ENCODE measurements at places on chromosomes 11 and 22.
A peak's percentile ranks its signal among the peaks of the same experiment; 100 is the strongest.

DNA sequence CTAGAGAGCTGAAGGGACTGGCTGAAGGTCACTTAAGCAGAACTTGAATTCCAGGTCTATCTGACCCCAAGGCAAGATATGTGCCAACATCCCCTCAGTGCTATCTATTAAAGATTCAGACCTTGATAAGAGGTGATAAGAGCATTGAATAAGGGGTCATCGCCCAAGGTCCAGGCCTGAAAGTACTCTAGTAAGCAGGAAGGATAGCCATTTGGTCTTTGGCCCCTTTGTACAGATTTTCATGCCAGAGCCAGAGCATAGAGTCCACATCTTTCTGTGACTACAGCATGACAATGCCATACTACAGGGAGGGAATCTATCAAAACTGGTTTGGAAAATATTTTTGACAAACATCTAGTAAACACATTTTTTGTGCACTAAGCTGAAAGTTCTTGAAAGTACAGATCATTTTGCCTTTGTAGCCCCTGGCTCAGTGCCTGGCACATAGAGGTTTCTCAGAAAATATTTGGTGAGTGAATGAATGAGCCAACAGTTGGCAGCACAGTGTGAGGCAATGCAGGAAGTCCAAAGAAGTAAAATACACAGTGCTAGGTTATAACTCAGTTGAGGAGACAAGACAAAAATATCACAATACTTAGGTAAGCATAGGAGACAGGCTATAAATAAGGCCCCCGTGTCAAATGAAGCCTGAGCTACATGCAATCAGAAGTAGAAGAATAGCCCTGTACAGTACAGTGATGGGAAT, 15.1 kb upstream of the RRAS2 start:
- no peak for DNase-seq

GRCh38 chr11:118438314-118438931, 2.1 kb downstream of the KMT2A start:
- peak; percentile 85 for DNase-seq

DNA sequence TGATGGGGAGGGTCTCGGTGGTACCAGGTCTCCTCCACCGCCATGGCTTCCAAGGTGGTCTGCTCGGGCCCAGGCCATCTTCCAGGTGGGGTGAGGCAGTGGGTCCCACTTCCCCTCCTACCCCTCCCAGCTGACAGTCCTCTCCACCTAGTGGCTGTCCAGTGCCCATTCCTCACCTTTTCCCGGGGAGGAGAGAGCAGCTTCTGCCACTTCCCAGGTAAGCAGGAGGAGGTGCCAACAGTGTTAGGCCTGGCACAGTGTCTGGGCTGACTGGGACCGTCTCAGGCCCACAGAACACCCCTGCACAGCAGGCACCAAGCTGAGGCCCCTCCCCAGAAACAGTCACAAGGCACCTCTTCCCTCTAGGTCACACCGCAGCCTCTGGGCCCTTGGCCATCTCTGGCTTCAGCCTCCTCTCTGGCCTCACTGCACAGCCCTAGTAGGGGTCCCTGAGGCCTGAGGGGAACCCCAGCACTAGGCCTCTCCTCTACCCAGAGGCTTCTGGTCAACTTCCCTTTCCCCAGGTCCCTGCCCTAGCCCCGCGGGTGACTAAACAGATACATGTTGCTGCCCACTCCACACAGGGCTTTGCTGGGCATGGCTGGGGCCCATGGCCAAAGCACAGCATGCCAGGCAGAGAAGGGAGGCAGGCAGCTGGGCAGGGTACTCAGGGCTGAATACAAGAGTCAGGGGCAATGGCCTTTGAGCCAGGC, 2.3 kb upstream of the ANKRD13D start:
- DNase-seq: peak; percentile 18

GRCh38 chr11:16895306-16895705, 118.9 kb downstream of the PLEKHA7 start:
- no peak for DNase-seq

DNA sequence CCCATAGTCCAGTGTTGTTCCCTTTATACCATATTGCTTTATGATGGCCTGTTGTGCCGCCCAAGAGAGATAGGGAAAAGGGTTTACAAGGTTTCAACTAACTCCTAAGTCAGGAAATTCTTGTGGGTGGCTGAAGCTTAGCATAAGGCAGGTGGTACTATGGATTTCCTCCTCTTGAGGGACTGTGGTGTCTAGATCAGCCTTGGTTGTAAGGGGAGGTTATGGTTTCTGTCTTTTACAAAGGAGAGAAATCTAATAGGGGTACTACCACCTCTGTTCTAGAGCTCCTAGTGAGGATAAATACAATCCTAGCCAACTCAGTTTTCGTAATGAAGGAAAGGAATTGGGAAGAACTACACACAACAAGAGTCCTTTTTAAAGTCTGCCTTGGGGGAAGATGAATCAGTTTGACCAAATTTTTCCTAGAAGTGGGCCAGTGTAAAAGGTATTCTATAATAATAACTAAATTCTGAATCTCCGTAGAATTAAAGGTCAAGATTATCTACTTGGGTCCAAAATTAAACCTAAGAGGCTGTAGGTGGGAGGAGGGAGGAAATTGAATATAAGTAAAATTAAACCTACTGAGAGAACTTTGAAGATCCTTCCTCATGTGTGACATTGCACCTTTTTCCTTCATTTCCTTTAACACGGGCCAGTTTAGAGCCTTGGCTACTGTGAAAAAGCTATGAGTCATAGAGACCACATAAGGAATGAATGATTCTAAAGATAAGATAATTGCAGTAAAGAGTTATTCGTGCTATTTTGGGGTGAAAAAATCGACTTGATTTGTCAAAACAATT, 17.2 kb downstream of the DLAT start:
- peak; percentile 72 for DNase-seq

GRCh38 chr22:37455896-37456295, 28.6 kb upstream of the ELFN2 start:
- DNase-seq: no peak

- DNase-seq: peak; percentile 96
Observed at GRCh38 chr11:587978-588380, 11.7 kb downstream of the PHRF1 start.

All from Kasumi-1 (cell line).